ENCODE measurements at places on chromosomes 1 and 21. TPM values are rescaled to one million over a fixed set of nuclear protein-coding genes. Genes with fewer than 3 reads are reported as not detected.

The TADA1 gene
- 10.0 TPM for polyA plus RNA-seq

GRCh38 chr1:203178083-203178482 lies 2.5 kb upstream of the MYBPH start:
- no peak for DNase-seq

The NR5A2 gene
- 1.6 TPM for polyA plus RNA-seq

The PSMG1 gene
- 28.3 TPM for polyA plus RNA-seq

- DNase-seq = no peak
Observed at GRCh38 chr1:175981128-175981527, 226.0 kb downstream of the COP1 start.

DNA sequence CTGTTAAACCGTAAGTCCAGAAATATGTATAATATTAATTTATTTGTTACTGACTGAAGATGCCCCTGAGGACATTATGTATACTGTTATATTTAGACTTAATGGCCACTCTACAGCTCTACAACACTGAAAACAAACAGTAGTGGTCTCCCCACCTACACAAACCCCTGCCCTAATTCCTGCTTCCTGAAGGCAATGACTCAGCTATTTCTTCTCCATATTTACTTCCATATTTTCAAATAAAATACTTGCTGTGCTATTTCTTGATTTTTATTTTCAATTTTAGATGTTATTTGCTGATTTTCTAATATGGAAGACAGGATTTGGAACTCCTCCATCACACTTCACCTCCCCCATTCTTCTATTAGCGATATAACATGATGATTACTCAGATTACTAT lies 97.6 kb downstream of the PCNX2 start:
- DNase-seq = no peak

DNA sequence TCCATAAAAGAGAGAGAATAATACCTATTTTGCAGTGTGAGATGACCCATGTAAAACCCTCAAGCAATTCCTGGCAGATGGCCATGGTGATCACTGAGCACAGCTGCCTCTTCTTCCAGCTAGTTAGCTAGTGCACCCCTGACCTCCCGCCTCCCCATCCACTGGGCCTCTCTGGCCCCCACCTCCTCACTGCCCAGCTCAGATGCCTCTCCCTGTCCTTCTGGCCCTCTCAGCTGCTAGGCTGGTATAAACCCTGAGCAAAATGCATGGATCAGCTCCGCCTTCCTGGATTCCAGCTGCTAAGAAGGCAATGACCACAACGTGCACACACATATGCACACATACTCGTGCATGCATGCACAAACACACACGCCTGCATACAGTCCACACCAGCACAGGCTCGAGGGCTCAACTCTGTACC lies 117.2 kb downstream of the DMRTB1 start:
- no peak for DNase-seq

The ARHGAP29 gene
- 9.0 TPM for polyA plus RNA-seq

The MCOLN2 gene
- polyA plus RNA-seq = 0.43 TPM

DNA sequence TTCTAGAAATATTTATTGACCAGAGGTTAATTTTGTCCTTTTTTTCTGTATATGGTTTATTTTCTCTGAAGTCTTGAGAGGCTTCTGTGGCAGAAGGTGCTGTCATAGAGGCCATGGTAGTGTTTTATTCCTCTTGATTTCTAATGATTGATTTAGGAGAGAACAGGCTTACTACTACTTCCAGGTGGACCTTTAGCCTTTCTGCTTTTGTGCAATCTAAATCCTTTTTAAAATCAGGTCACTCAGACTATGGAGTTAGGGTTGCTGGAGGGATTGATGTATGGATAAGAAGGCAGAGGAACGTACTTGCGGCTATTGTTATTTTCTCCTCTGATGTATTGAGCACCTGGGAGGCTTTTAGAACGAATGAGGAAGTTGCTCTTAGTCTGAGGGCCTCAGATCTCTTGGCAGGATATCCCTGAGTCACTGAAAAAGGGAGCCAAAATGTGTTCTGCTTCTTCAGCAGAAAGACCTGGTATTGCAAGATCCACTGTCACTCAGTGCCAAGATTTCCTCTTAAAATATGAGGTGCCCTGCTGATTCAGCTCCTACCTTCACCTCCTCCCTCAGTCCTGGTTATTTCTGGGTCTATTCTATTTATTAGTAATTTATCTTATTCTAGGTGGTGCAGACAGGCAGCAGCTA lies 277.4 kb downstream of the ZNF648 start:
- DNase-seq = no peak

The KLF17 gene
- polyA plus RNA-seq = 1.3 TPM

- DNase-seq = no peak
Observed at GRCh38 chr1:25198663-25199252, 33.5 kb downstream of the SYF2 start.

GRCh38 chr1:95551201-95551600 lies 317.2 kb downstream of the RWDD3 start:
- DNase-seq = no peak

DNA sequence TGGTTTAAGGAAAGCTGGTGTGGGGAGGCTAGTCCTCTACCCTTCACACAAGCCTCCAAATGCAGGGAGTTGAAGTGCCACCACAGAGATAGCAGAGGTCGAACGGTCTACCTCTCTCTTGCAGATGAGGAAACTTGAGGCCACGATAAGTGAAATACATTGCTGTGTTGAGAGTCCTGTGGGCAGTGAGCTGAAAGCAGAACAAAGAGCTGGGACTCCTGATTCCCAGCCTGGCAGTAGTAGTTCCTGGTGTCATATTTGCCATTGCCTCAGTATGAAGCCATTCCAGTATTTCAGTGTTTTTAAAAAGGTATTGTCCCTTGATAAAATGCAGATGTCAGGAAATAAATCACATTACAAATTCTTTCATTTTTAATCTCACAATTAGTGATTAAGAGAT lies 28.6 kb downstream of the AK4 start:
- DNase-seq = no peak

The ANKRD35 gene
- 13.2 TPM for polyA plus RNA-seq

The TMEM240 gene
- polyA plus RNA-seq = 31.0 TPM

The SPOCD1 gene
- polyA plus RNA-seq = 5.7 TPM

DNA sequence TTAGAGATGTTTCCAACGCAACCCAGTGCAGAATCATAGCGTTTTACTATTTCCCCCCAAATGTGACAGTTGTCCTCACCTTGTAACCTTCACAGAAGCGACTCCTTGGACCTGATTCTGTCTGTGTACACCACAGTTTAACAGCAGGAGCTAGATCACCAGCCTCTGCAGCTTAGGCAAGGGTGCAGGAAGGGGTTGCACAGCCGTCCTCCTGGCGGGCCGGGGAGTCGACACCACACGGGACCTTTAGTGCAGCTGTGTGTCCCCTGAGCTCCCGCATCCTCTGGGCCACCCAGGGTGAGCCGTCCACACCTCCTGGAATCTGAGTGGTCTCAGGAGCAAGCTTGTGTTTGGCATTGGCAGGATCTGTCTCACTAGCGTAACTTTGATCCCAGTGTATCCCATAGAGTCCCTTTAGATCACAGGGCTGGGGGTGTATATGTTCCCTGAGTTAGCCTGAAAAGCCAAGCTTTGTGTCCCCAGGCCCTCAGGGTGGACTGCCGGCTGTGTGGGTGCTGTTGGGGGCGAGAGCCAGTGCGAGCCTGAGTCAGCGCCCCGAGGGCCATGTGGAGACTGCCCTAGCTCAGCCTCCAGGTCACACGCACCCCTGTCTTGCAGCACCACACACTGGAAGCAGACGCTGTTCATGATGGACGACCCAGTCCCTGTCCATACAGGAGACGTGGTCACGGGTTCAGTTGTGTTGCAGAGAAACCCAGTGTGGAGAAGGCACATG lies 27.5 kb downstream of the PRMT2 start:
- no peak for DNase-seq

DNA sequence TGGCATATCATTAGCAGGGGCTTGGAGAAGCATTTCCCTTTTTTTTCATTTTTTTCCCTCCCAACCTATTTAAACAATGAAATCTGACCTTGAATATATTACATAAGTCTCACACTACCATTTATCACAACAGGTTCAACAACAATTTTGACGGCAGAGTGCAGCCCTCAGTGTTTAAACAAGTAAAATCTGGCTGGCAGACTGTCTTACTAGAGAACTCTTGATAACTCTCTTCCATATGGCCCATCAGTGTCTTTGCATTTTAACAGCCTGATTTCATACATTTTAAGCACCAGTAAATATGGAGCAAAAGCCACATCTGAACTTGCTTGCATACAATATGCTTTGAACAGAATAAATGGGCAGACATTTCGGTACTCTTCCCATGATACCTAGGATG lies 213.0 kb downstream of the KCTD3 start:
- no peak for DNase-seq

DNA sequence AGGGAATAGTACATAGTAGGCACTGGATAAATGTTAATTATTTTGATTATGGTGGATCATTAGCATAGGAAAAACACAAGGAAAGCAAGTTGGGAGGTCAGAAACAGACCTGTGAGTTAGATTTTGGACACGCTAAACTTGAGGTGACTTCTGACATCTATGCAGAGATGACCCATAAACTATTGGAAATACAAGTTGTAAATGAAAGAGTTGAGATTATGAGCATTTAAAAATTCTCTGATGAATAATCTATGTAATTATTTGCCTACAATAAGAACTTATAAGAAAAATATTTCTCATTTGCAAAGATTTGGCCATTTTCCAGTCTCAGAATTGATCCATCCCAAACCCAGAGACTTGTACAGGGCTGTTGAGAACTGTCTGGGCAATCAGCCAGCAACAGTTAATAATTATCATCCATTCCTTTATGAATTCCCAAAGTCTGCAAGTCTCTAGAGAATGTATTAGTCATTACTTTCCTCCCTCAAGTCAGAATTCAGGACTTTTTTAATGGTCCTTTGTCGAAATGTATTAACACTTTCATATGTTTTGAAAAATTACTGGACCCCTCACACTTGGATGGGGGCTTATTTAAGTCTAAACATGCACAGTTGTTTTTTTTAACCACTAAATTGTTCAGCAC lies 19.4 kb upstream of the SLAMF6 start:
- DNase-seq = no peak

The KRTAP19-8 gene
- not detected for polyA plus RNA-seq

DNA sequence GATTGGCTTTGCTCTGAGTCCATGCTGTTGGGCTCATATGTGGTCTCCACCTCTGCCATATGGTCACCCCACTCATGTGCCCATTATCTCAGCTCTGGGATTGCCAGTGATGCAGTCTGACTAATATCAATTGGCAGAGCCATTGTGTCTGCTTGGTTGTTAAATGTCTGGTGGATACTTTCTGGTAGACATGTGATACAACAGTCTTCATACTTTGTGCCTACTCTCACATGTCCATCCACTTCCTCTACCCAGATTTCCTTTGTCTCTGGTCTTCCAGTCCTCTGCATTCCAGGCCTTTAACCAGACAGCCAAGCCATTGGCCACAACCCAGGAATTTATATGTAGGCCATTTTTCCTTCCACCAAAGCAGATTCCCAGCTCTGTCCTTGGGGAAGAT lies 30.8 kb upstream of the DIPK1A start:
- DNase-seq = no peak

DNA sequence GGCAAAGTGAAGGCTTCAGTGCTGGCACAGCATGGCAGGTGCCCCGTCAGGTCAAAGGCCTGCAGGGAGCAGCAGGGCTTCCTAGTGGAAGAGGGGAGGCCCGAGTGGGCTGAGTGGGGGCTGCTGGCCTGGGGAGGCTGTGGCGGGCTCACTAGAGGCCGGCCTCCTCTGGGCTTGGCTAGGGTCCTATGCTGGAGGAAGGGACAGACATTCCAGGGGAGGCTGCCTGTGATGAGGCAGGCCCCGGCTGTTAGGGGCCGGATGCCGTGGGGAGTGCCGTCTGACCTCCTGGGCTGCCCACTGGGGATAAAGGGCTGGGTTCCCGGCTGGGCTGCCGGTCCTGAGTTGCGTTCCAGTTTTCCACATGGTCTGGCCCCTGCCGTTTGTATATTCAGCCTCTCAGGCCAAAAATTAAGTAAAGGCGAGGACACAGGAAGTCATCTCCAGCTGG lies 21.1 kb downstream of the PRXL2B start:
- no peak for DNase-seq

All from urinary bladder (tissue), 4 donors.